ENCODE measurements at places on chromosomes 3 and 15.

DNA sequence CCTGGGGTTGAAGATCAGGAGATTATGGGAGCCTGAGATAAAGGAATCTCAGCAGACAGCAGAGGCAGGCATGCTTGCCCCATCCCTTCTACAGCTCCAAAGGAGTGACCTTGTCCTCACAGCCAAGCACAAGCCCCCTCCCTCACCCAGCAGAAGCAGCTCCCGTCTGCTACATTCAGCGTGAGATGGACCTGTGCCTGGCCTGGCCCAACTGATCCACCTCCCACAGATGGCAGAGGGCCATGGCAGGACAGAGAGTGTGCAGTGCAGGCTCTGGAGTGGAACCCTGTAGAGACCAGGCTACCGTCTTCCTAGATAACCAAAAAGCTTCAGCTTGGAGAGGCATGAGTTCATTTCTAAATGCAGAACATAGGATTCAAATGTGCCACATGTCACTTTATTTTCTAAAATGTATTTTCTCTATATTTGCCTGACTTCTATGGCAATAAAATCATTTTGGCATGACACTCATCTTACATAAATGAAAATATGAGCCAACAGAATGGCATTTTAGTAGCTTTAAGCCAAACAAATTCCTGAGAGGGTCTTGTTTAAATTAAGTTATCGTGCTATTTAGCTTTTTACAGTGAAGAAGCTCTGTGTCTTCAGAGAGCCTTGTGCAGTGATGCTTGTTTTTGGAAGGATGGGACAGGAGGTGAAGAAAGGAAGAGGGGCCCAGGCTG, 43.7 kb downstream of the SLC12A8 start:
- no peak for DNase-seq

DNA sequence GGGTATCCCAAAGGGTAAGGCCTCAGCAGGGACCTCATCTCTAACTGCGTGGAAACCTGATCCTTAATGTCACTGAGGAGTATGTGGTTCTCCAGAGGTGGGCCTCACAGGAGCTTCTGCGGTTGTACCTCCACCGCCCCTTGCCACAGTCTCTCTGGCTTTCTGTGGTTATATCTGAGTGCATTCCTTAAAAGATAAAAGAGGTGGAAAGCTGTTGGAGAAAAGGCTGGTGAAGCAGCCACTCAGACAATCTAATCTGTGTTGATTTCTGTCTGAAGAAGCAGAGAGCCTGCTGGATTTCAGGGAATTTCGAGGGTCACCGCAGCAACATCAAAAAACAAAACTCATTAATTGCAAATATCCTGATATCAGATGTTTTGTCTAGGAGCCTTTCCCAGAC, 51.4 kb downstream of the SEMA6D start:
- DNase-seq, result no peak

DNA sequence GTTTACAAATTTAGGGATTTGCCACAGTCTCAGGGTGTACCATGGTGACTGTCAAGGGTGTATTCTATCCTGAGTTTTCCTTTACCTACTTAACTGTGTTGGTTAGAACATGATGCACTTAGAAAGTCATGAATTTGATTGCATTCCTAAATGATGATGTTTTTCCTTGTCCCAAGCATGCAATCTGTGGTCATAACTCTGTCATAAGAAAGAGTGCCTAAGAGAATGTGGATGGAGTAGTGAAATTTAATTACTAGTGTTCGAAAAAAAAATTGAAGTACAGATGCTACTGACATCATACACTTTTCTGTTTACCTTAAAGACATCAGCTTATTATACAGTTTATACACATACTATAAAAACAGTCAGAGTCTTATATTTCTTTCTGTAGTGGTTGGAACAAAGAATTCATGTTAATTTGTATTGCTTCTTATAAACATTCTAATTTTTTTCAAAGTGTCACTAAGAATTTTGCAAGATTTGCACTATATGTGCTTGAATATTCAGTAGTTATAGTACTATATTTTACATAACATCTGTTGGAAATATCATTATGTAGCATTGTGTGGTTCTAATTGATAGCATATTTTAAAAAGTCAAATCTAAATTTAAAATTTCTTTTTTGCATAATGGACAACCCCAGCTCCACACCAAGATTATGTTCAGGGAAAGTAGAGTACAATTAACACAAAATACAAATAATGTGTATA, 231.3 kb upstream of the KCNMB2 start:
- DNase-seq, result no peak

DNA sequence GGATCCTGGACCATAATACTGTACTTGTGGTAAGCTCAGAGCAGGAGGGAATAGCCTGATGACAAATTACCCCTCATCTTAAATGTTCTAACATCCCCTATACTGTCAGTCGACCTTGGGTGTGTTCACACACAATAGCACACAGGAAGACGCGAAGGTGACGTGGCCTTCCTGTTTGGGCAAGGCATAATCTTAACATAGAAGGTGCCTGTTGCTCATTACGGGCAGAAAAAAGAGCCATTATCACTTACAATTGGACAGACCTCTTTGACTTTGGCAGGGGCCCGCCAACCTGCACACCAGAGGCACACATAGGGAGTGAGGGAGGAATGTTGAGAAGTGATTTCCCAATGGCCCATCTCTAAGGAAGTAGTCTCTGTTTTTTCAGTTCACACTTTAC, 144.2 kb downstream of the ANO10 start:
- peak; percentile 76 for DNase-seq

- DNase-seq, result no peak
Observed at GRCh38 chr3:122623031-122623829, 45.8 kb downstream of the PARP15 start.

DNA sequence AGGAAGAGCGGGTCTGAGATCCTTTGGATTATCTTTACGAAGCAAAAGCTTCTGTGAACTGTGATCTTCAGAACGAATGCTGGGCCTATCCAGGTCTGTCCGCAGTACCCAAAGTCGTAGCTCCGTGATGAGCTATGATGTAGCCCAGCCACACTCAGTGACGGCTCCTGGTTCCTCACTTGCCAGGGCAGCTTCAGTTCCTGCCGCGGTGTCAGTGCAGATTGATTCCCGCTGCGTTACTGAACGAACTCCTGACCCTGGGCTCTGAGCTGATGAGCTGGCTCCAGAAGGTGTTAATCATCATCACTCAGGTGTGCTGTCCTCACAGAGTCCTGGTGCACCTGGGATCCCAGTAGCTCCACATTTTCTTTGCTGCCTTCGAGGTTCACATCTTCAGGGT, 45.0 kb downstream of the TMEM44 start:
- DNase-seq, result no peak

DNA sequence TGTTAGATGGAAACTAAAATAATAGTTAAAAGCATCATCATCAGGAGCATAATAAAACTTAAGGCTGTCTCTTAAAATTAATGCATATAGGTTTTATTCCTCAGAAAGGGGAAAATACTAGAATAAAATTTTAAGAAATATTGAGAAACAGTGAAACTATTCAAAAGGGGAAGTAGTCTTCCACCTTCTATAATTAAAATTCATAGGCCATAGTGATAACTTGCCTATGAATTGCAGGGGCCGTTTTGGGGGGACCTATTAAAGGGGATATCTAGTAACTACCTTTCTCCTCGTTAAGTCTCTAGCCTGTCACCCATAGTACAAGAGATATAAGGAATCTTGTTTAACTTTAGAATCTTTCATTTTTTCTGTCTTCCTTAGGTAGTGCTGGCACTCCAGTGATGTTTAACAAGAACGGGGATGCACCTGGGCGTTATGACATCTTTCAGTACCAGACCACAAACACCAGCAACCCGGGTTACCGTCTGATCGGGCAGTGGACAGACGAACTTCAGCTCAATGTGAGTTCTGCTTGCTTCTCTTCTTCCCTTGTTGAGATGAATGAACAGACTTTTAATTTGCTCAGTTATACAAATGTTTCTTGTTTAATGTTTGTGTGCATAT, 600.4 kb downstream of the GRM7 start:
- no peak for DNase-seq

DNA sequence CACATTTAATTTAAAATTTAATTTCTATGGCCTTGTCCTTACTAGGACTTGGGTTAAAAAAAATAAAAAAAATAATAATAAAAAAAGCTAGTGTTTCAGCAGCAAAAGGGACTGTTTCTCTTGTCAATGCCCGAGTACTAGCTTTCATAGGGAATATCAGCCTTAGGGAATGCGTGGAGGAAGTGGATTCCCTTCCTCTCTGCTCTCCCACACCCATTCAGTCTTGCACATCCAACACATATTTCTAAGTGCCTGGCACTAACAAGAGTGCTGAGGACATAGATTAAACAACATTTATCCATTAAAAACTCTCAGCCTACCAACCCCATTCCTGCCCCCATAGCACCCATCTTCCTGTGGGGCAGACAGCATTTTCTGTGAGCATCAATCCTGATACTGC, 6.2 kb downstream of the ZNF385D start:
- DNase-seq, result no peak

- DNase-seq, result no peak
Observed at GRCh38 chr3:123279121-123279520, 77.4 kb downstream of the SEC22A start.

- no peak for DNase-seq
Observed at GRCh38 chr3:32743934-32744333, 58.9 kb downstream of the CNOT10 start.

DNA sequence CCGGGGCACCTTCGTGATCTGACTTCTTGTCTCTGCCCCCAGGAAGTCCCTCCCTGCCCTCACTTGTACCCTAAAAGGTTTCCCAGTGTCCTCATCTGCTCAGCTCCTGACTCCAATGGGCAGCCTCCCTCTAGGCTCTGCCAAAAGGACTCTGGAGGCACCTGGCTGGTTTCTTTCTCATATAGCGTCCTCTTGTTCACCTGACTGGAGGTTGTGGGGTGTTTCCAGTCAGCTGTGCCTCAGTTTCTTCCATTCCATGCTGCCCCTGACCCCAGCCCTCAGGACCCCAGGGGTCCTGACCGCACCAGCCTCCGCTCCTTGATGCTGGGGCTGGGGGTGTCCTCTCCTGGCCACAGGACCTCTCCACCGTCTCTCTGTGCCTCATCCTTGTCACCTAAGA, 2.5 kb downstream of the PRR23E start:
- no peak for DNase-seq

DNA sequence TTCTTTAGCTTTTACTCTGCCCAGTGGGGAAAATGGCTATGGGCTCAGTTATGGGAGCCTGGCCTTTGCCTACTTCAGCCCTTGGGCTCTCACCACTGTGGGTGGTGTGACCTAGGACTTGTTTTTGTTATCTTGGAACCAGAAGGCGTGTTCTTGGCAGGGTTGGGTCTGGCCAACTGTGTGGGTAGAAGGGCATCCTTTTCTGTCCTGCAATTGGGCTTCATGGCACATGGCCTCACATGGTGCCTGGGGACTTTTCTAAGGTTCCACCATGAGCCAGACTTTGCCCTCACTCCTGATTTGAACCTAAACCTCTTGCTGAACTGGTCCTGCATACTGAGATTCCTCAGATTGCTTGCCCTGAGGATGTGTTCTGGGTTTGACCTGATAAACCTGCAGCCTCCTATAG, 1.7 kb downstream of the GLYCTK start:
- DNase-seq, result no peak

Data from central memory CD4-positive, alpha-beta T cell (primary cell).